ENCODE measurements at places on chromosomes 5 and 9. TPM values are rescaled to one million over a fixed set of nuclear protein-coding genes. Genes with fewer than 3 reads are reported as not detected.

RMI1 gene
- total RNA-seq, result 3.1 TPM

GRK6 gene
- total RNA-seq, result 14.1 TPM

SLC36A2 gene
- total RNA-seq, result not detected

SHISAL2B gene
- total RNA-seq, result not detected

WNT8A gene
- not detected for total RNA-seq

SLC22A4 gene
- 2.8 TPM for total RNA-seq
